NCI-H510A (cell line): ENCODE measurements at places on chromosomes 4 and X.

- no peak for DNase-seq
Observed at GRCh38 chr4:153438916-153439756, 27.0 kb upstream of the TMEM131L start.

- no peak for DNase-seq
Observed at GRCh38 chr4:33658971-33659370, 2585.3 kb downstream of the ARAP2 start.

GRCh38 chr4:109295081-109295480 is 7.4 kb downstream of the COL25A1 start:
- no peak for DNase-seq

GRCh38 chrX:40012039-40012867 is 85.5 kb downstream of the BCOR start:
- DNase-seq, result no peak

GRCh38 chr4:156169861-156170260 is 216.2 kb upstream of the CTSO start:
- no peak for DNase-seq

DNA sequence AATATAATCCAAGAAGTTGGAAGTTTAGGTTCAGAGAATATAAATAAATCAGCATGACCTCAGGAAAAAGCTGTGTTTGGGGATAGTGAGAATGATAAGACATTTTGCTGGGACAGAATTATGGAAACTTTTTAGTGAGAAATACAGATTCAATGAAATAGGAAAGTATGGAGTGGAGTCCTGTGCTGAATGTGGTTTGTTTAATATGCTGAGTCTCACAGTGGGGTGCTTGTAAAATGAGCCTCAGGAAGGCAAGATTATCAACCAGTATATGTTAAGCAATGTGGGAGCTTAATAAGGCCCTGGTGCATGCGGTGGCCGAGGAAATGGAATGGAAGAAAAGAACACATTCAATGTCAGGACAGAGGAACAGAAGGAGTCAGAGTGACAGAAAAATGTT is 1554.7 kb upstream of the TENM3 start:
- DNase-seq, result no peak

DNA sequence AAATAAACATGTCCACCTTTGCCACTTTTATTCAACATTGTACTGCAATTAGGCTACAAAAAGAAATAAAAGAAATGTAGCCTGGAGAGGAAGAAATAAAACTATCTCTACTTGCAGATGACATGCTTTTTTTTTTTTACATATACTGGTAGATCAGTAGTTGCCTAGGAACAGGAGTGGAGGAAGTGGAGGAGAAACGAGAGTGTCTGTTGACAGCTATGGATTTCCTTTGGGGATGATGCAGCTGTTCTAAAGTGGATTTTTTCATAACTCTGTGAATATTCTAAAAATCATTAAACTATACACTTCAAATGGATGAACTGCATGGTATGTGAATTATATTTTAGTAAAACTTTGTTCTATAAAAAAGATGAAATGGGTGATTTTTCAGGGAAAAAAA is 116.4 kb downstream of the ANAPC4 start:
- no peak for DNase-seq

DNA sequence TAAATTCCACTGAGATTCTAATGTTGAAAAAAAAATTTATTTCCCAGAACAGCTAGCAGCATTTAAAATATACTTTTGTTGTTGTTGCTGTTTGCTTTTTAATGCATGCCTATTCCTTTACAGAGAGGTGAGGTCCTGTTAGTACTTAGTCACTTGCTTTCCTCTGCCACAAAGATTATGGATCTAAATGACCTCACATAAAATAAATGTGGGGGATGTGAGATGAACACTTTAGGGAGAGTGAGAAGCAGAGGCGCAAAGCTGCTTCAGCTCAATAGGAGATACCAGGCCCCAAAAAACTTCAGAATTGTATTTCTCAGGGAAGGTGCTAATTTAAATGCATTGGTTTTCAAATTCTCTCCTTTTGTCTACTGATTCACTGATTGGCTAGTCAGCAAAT is 4.0 kb downstream of the LDB2 start:
- no peak for DNase-seq

DNA sequence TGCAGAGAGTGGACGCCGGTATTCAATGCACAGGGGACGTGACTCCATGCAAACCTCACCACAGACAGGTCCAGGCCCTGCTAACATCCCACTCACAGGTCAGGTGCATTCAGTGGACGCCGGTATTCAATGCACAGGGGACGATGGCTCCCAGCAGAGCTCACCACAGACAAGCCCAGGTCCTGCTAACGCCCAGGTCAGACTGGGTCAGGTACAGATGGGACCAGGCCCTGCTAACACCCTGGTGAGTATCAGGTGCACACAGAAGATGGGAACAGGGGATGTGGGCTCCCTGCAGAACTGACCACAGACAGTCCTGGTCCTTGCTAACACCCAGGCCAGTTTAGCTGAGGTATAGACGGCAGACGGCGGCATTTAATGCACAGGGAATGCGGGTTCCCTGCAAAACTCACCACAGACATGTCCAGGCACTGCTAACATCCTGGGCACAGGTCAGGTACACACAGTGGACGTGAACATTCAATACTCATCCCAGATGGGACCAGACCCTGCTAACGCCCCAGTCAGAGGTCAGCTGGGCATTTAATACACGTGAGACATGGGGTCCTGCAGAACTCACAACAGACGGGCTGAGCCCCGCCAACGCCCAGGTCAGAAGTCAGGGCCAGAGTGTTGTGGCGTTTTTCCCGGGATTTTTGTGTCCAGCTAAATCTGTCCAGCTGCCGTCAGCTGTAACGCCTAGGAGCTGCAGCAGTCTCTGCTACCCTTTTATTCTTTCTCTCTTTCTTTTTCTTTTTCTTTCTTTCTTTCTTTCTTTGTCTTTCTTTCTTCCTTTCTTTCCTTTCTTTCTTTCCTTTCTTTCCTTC is 99.2 kb downstream of the SHOX start:
- no peak for DNase-seq

GRCh38 chr4:120960656-120961267 is 38.2 kb upstream of the PRDM5 start:
- DNase-seq, result no peak

GRCh38 chr4:182679533-182679932 is 237.7 kb downstream of the DCTD start:
- DNase-seq, result no peak

DNA sequence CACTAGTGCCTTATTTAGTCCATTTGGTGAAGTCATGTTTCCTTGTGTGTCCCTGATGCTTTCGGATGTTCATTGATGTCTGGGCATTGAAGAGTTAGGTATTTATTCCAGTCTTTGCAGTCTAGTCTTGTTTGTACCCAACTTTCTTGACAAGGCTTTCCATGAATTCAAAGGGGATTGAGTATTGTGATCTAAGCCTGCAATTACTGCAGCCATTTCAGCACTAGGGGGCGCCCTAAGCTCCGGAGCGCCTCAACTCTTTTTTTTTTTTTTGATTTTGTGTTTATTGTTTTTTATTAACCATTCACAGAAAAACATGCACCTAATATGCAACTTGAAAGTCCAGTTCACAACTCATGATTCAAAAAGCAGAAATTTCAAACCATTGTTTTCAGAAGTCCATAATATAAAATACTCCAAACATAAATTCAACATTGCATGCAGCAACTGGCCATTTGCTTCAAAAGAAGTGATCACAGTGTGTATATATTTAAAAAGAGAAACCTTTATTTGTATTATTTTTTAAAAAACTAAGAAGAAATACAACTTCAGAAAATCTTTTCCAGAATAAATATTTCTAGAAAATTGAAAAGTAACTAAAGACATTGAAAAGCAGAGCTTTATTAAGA is 59.2 kb downstream of the PTPN13 start:
- no peak for DNase-seq

DNA sequence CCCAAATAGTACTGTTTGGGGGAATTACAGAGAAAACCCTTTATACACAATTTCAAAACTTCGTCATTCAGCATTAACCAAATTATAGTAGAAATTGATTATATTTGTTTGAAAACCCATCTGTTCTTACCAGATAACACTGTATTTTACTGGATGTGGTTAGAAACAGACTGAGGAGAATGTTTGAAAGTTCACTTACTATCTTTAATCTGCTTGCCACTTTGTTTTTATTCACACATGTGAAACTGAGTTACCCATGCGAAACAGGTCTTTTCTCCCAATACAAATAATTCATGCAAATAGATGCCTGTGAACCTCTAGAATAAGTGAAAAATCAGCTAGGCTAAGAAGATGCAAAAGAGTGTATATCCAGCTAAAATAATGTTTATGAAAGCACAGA is 177.5 kb downstream of the NAA11 start:
- no peak for DNase-seq

GRCh38 chrX:40171513-40172400 is 74.0 kb upstream of the BCOR start:
- DNase-seq, result no peak

- DNase-seq, result no peak
Observed at GRCh38 chr4:47862297-47862696, 24.4 kb upstream of the CORIN start.

DNA sequence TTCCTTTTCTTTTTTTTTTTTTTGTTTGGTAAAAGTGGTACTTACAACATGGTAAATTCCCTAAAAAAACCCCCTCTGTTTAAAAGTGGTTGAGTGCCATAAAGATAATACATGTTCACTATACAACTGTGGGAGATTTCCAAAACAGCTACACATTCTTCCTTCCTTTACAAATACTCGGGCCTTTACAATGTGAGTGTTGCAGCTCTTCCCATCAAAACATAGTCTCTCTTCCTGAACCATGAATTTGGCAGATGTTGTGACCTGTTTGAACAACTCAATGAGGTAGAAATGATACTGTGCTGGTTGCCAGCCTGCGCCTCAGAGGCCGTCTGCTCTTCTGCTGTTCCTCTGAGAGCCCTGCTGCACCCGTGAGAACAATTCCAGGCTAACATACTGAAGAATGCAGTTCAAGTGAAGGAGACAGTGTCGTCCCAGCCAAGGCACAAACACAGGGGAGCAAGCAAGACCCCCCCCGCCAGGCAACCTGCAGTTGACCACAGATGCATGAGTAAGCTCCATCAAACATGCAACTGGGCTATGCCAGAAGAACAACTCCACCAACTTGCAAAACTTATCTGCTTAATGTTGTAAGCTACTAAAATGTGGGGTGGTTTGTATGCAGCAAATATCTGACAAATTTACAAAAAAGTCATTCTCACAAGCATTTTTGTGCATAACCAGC is 645.0 kb downstream of the PCDH7 start:
- no peak for DNase-seq

GRCh38 chr4:48421101-48421500 is 62.0 kb upstream of the SLC10A4 start:
- no peak for DNase-seq

DNA sequence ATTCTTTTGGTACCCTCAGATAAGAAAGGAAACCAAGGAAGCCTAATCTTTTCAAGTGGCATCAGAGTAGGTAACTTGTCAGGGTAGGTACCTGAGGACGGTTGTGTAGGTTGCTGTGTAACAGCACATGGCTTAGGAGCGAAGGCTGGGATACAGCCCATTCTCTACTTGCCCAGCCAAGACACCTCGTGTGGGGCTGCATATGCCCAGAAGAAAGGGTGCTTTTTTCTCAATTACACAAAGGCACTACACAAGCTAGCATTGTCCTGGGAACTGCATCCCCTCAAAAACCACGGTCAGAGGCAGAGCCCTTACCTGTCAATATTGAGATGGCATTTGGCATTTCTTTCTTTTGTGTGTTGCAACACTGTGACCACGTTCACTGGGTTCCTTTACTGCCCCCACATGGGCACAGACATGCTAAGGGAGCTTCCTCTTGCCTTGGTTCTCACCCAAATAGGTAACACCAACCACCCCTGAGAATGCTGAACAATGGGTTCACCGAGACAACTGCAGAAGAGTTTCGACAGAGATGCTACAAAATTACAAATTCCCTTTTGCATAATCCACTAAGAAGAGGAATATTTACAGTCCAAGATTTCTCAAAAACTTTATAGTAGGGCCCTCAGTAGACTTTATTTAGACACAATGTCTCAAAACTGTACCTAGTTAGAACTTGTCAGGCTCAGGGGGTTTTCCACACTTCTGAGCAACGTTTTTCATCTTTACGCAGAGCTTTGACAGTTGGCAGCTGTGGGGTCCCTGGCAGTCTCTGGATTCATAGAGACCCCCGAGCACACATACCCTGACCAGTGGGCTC is 35.8 kb upstream of the TNIP3 start:
- DNase-seq, result no peak

GRCh38 chr4:25941457-25942221 is 27.6 kb downstream of the SMIM20 start:
- no peak for DNase-seq

GRCh38 chr4:151347490-151348235 is 22.3 kb upstream of the SH3D19 start:
- DNase-seq, result no peak

DNA sequence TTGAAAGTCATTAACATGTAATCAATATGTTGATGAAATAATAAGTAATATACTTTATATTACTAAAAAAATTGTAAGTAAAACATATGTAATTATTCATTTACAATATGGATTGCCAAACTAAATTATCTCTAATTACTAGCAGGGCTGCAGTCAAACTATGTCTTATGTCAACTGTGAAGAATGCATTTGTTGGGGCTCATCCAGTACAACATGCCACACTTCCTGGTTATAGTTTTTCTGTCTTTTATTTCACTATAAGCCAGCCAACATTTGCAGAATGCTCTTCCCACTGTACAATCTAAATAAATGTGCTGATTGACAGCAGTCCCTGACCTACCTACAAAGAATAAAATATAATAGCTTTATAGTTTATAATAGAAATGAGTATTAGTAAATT is 975.4 kb upstream of the NDST4 start:
- DNase-seq, result no peak

DNA sequence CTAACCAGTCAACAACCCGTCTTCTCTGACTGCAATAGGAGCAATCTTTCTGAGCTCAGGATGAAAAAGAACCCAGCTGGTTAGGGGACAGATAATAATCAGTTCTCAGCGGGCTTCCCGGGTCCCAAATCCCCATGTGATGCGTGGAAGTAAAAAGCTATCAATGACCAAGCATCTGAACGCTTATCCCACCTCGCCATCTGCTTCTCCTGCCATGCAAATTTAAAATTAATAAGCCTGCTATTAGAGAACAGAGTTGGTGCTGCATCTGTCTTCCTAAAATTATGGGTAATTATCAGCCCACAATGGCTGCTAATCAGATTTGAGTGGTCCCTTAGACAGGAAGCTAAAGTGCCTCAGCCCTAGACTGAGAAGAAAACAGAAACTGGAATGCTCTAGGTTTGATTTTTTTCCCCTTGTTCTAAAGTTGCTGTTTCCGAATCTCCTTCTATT is 37.5 kb downstream of the AFAP1 start:
- no peak for DNase-seq

DNA sequence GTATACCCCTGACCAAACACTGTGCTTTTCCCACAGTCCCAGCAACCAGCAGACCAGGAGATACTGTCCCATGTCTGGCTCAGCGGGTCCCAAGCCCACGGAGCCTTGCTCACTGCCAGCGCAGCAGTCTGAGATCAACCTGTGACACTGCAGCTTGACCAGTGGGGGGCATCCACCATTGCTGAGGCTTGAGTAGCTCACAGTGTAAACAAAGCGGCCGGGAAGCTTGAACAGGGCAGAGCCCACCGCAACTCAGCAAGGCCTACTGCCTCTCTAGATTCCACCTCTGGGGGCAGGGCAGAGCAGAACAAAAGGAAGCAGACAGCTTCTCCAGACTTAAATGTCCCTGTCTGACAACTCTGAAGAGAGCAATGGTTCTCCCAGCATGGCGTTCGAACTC is 58.1 kb downstream of the SLC10A6 start:
- no peak for DNase-seq

GRCh38 chr4:151676301-151676700 is 84.5 kb downstream of the GATB start:
- DNase-seq, result no peak
